ENCODE measurements at places on chromosomes 5 and 9.

- no peak overlapping the region for H3K4me3 ChIP-seq
- no peaks in the 10 kb centered on the region for H3K36me3 ChIP-seq
Observed at GRCh38 chr5:79890119-79890929, 100.7 kb downstream of the MTX3 start.

GRCh38 chr5:168879929-168880328 lies 300.8 kb upstream of the PANK3 start:
- peaks cover 4% of the 10 kb centered on the region for H3K27me3 ChIP-seq
- H3K4me1 ChIP-seq = no peaks in the 10 kb centered on the region
- H3K4me3 ChIP-seq = no peak overlapping the region
- no peak for DNase-seq
- no peaks in the 10 kb centered on the region for H3K36me3 ChIP-seq
- H3K27ac ChIP-seq = no peak overlapping the region

DNA sequence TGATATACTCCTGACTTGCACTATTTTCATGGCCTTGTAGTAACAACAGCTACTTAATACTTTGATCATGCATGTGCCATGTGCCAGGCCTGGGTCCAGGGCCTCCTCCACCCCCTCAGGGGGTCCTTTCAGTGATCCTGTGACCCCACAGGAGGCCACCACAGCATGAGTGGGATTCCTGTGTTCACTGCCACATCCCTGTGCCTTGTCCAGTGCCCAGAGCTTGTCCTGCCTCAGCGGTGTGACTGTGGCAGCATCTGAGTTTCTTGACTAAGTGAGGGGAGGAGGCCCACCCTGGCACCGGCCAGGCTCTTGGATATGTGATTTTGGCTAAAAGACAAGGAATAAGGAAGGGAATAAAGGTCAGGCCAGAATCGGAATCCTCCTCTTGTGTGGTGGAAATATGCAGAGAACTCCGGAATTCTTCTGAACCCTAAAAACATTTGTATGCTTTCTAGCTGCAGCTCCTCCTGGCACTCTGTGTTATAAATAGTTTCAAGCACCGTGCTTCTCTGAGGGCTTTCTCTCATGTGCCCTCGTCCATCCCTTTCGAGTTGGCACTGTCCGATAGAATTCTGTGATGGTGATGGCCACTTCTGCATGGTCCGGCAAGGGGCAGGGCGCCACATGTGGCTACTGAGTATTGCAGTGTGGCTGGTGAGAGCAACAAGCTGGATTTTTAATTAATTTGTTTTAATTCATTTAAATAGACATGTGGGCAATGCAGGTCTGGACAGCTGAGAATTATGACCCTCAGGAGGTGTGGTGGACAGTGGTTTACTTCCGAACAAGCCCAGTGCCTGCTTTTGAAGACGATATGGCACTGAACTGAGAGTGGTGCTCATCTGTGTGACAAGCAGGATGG lies 31.8 kb downstream of the TENT4A start:
- no peaks in the 10 kb centered on the region for H3K27me3 ChIP-seq
- peak overlapping the region; percentile 36 for H3K27ac ChIP-seq
- no peak for DNase-seq
- no peak overlapping the region for H3K4me3 ChIP-seq
- peaks cover 12% of the 10 kb centered on the region for H3K4me1 ChIP-seq
- peaks cover 32% of the 10 kb centered on the region for H3K36me3 ChIP-seq

- no peak overlapping the region for H3K4me3 ChIP-seq
- peaks cover 6% of the 10 kb centered on the region for H3K4me1 ChIP-seq
- DNase-seq = no peak
- H3K27ac ChIP-seq = no peak overlapping the region
Observed at GRCh38 chr9:78547831-78548230, 250.9 kb downstream of the PSAT1 start.

DNA sequence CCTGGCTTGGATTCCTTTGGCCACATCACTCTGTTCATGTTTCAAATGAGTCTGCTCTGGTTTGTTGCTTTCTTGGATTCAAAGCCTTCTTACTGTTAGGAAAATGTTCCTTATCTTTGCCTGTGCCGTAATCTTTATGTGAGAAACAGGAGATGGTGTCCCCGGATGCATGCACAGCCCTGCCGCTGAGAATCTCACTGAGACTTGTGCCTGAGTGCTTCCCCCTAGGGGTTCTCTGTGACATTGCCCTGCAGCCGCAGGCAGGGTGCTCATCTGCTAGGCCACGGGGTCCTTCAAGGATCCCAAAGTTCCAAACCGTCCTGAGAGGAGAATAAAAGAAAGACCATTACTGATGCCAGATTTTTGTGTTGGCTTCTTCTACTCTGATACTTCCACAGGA lies 81.4 kb upstream of the ANKRD55 start:
- H3K27me3 ChIP-seq = peaks cover 21% of the 10 kb centered on the region
- H3K36me3 ChIP-seq = no peaks in the 10 kb centered on the region
- H3K27ac ChIP-seq = no peak overlapping the region
- no peak overlapping the region for H3K4me3 ChIP-seq

GRCh38 chr9:93967020-93967803 lies 12.1 kb upstream of the BARX1 start:
- no peaks in the 10 kb centered on the region for H3K36me3 ChIP-seq
- no peak overlapping the region for H3K4me3 ChIP-seq
- H3K4me1 ChIP-seq = peaks cover 18% of the 10 kb centered on the region
- no peak overlapping the region for H3K27ac ChIP-seq
- no peak for DNase-seq

All from HFFc6 (cell line).